ENCODE measurements at places on chromosomes 1 and 21. TPM values are rescaled to one million over a fixed set of nuclear protein-coding genes. Genes with fewer than 3 reads are reported as not detected.

- no peaks in the 10 kb centered on the region for H3K4me1 ChIP-seq
- no peak overlapping the region for H3K4me3 ChIP-seq
- H3K36me3 ChIP-seq, result no peaks in the 10 kb centered on the region
- DNase-seq, result no peak
Measured at GRCh38 chr1:40787737-40788560, 4.4 kb downstream of the KCNQ4 start.

- no peak overlapping the region for H3K4me3 ChIP-seq
- H3K4me1 ChIP-seq, result no peaks in the 10 kb centered on the region
- H3K27me3 ChIP-seq, result no peaks in the 10 kb centered on the region
- no peak overlapping the region for H3K27ac ChIP-seq
Measured at GRCh38 chr21:21163904-21164303, 165.7 kb downstream of the NCAM2 start.

DNA sequence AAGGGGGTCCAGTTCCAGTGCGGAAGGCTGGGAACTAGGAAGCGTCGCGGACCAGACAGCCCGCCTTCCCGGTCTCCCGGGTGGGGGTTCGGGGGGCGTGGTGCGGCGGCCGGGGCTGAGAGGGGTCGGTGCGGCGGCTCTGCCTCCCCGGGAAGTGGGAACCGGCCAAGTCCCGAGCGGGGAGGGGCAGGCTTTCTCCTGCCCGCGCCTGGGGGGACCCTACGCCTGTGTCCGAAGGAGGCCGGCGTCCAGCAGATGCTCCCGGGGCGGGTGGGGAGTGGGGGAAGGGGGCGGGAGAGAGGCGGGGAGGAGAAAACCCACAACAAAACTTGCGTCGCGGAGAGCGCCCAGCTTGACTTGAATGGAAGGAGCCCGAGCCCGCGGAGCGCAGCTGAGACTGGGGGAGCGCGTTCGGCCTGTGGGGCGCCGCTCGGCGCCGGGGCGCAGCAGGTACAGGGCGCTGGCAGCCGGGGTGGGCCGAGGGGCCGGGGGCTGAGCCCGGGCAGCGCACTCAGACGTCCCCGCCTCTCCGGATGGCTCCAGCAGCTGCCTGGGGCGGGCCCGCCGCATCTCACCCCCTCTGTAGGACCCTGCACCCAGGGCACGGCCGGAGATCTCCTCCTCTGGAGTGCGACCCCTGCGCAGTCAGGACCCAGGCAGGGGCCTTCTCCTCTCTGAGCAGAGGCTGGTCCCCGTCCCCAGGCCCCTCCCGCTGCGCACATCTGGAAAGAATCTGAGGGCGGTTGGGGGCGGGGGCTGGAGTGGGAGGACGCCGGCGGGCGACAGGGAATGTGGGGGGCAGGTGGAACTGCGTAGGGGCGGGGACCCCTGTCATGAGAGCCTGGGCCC is at the start of gene PODN:
TSS of gene PODN (plus strand) at position 355 of the 849 bp plus-strand sequence. CDS start 7,643 bp downstream, outside the sequence.
- no peak within 1 kb of the TSS for H3K27ac ChIP-seq
- no peaks in the 10 kb centered on the region for H3K36me3 ChIP-seq
- peak within 1 kb of the TSS; percentile 32 for H3K4me3 ChIP-seq
- peak; percentile 65 for DNase-seq

- no peaks in the 10 kb centered on the region for H3K27me3 ChIP-seq
- H3K36me3 ChIP-seq, result no peaks in the 10 kb centered on the region
- DNase-seq, result no peak
- H3K4me1 ChIP-seq, result no peaks in the 10 kb centered on the region
Measured at GRCh38 chr1:51168936-51169335, 66.9 kb downstream of the C1orf185 start.

GRCh38 chr21:17570786-17571185 is 41.9 kb downstream of the BTG3 start:
- no peaks in the 10 kb centered on the region for H3K4me1 ChIP-seq
- DNase-seq, result no peak
- no peak overlapping the region for H3K27ac ChIP-seq
- no peaks in the 10 kb centered on the region for H3K36me3 ChIP-seq
- H3K4me3 ChIP-seq, result no peak overlapping the region

HCRTR1 gene
- not detected for total RNA-seq

DYNLT4 gene
- total RNA-seq, result not detected

KIRREL1 gene
- total RNA-seq, result 33.2 TPM

Measured in cardiac muscle cell (in vitro differentiated cells and primary cell).